HT-29 (cell line): ENCODE measurements at places on chromosomes 11 and 22.

DNA sequence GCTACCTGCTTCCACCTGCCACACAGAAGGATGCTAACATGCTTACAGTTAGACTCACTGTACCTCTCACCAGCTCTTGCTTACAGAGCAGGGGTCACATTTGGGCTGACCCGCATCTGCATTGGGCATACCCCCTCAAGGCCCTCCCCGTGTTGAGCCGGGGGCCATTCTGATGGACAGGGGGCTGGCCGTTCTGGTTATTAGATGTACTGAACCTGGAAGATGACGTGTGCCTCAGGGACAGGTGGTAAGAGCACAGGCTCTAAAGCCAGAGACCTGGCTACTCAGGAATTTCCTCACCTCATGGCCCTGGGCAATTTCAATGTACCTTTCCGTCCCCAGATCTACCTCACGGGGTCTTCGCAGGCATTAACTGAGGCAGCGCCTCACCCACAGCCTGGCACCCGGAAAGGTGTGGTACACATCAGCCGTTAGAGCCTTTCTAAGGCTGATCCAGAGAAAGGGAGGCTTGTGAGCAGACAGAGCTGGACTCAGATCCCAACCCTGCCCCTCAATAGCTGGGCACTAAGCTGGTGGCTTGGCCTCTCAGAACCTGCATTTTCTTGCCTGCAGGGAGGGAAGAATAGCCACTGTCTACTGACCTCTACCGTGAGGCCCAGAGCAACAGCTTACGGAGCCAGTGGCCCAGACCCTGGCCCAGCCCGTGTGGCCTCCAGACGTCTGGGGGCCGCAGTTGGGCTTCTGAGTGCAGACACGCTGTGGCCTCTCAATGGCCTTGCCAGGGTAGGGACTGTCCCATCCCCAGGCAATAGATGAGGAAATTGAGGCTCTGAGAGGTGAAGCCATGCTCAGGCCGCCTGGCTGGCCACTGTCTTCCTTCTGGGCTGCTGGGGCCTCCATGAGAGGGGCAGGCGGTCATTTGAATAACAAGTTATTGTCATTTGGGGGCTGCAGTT is 100.6 kb downstream of the MORC2 start:
- no peak for DNase-seq

DNA sequence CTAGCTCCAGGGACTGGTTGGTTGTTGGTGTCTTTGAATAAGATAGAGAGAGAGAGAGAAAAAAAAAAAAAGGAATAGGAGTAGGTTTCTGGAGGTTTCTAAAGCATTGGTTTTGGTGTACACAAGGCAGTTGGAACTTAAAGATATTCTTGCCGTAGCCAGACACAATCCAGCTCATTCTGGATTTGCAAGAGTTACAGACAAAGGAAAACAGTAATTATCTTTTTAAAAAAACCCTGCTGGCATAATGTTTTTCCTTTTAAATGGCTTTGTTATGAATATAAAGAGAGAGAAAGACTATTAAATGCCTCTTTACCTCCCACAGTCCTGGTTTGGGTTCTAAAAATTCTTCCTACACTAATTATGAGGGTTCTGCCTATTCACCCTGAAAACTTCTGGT is 120.4 kb upstream of the RAG2 start:
- no peak for DNase-seq

GRCh38 chr11:27356624-27357222 is 6.3 kb downstream of the CCDC34 start:
- no peak for DNase-seq

GRCh38 chr22:21650823-21651520 is 8.9 kb downstream of the SDF2L1 start:
- no peak for DNase-seq

DNA sequence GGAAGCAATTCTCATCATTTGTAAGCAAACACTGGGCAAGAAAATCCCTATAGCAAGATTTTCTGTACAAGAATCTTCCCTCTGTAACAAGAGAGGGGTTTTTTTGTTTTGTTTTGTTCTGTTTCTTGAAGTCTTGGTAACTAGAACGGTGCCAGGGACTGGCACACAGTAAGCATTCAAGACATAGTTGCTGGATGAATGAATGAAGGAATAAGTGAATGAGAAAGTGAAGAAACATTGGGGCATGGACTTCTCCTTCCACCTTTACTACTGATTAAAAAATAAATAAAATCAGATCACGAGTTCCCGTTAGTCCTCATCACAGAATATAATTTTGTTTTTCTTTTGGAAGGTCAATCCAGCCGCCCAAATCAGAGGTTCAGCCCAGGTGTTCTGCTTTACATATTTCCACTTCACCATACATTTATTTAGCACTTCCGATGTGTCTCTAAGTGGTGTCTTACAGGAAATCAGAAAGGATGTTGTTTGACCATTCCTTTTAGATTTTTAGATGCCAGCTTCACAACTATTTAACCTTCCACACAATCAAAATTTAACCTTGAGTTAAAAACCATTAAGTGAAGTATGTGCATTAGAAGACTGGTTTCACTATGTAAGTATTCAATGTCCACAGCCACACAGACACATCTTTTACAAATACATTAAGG is 281.2 kb downstream of the CADM1 start:
- DNase-seq, result no peak

- DNase-seq, result peak; percentile 75
These were observed 30.3 kb downstream of the PDGFB start for GRCh38 chr22:39214383-39215069.

DNA sequence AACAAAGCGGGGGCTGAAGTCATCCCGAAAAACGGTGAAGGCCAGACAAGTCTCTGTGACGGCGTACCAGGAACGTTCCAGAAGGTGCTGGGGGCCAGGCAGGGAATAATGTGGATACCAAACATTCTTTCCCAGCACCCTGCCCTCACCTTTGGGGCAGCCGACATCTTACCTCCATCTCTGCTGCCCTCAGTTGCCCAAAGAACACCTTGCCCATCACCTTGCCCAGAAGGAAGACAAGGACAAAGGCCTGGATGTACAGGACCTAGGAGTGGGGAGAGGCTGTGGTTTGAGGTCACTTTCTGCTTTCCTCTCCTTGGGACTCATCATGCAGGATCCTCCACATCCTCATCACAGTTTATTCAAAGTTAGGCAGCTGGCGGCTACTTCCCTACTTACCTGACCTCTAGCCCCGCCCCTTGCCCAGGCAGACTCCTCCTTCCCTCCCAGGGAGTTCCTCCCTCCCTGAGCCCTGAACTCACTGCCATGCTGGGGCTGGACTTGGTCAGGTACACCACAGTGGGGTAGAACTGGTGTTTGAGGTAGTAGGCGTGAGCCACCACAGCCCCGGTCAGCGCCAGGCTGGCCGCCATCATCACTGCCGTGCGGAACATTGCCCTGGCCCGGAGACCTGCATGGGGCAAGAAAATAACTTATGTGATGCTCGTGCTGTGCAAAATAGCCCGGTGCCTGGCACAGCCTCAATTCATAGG is 1.2 kb downstream of the SYVN1 start:
- DNase-seq, result peak; percentile 75

GRCh38 chr11:119615882-119616196 is 113.2 kb downstream of the NECTIN1 start:
- DNase-seq, result no peak

DNA sequence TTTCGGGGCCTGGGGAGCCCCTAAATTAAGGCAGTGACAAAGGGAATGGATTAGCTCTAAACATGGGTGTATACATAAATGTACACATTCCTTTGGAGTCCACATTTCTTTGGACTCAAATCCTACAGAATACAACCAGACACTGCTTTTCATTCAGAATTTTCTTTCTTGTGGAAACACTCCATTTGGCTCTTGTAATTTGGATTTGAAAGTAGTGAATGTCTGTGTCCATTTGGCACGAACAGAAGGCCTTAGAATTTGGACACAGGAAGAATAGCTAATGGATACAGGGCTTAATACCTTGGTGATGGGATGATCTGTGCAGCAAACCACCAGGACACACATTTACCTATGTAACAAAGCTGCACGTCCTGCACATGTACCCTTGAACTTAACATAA is 399.5 kb downstream of the NELL1 start:
- DNase-seq, result no peak

DNA sequence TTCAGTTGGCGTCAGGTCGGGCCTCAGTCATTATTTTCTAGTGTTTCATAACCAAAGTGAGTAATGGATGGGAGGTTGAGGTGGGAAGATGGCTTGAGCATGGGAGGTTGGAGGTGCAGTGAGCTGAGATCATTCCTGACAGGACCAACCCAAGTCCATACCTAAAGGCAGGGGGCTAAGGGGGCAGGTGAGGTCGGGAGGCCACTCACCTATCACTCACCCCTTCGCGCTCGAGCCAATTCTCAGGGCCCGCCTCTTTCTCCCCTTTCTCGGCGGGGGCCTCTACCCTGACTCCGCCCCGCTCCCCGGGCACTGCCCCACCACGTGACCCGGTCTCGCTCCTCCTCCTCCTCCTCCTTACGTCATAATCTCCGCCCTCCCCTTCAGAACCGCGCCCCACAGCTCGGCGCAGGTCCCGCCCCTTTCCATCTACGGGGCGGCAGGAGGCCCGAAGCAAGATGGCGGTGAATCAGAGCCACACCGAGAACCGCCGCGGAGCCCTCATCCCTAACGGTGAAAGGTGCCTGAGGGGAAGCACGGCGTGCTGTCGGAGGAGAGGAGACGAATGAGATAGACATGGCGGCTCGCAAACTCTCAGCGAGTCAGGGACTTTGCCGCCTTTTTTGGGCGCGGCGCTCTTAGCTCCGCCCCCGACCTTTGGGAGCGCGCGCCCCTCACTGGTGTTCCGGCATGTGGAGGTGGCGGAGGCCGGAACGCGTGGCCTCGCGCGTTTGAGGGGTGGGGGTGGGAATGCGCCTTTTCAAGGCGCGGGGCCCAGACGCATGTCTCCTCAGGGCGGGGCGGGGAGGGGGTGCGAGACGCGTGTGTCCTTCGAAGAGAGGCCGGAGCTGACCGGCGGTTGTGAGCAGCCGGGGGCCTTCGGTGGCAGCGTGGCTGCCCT is at the start of gene WBP2NL:
Gene WBP2NL (plus strand): TSS at position 428 of the 901 bp plus-strand sequence. CDS start 31 bp downstream, at position 459.
- peak; percentile 63 for DNase-seq

GRCh38 chr11:124219126-124219525 is 21.8 kb upstream of the OR8G1 start:
- DNase-seq, result no peak

- DNase-seq, result peak; percentile 47
These were observed at the start of gene AMPD3 for GRCh38 chr11:10454878-10455631. Gene AMPD3 (plus strand): TSS chr11:10455264. CDS start chr11:10461520, 6,256 bp downstream.
